CD4-positive, alpha-beta T cell treated with Interferon alpha-2 for 1 hour (primary cell): ENCODE measurements at places on chromosomes 13 and 19.

- DNase-seq: no peak
These were observed 107.2 kb downstream of the STARD13 start for GRCh38 chr13:33178209-33178840.

DNA sequence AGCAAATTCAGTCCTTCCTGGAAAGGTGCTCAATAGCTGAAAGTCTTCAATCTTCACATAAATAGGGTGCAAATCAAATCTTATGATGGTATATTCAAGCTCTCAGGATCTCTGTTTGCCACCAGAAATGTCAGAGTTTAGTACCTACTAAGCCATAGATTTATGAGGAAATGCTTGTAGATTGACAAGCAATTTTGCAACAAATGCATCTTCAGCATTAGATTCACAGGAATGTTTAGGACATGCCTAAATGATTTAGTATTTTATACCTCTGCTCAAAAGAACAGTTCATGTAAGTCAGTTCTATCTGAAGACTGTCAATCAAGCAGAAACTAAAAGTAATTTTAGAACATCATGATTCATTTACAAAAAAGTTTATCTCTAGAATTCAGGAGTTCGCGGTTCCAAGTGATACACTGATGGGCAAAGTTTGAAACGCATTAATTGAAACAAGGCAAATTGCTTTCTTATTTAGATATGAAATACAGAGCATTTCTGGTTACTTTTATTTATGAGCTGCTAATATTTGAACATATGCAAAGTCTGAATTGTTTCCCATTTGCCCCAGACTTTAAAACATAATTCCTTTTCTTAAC lies 65.7 kb downstream of the DACH1 start:
- DNase-seq: no peak

GRCh38 chr13:100483841-100484381 lies 104.7 kb downstream of the GGACT start:
- no peak for DNase-seq

DNA sequence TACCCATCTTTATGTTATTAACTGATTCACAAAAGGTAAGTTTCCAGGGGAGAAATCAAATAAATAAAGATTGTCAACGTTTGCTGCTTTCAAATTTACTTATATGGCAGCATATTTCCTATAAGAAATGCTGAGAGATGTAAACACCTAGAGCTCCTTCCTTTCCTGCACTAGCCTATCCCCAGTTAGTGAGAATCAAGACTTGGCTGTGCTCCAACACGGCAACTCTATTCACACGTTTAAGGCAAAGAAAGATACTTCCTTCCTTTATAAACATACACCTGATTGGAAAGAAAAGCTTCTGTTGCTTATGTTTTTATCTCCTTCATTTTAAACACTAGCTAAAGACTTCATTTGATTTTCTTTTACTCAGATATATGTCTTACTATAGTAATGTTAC lies 107.0 kb downstream of the PCDH9 start:
- no peak for DNase-seq

- DNase-seq: no peak
These were observed 7.1 kb downstream of the ATP11A start for GRCh38 chr13:112696869-112697465.

- peak; percentile 78 for DNase-seq
These were observed 74.9 kb upstream of the WASF3 start for GRCh38 chr13:26482451-26483197.

GRCh38 chr13:24064371-24064770 lies 96.1 kb upstream of the SPATA13 start:
- no peak for DNase-seq

DNA sequence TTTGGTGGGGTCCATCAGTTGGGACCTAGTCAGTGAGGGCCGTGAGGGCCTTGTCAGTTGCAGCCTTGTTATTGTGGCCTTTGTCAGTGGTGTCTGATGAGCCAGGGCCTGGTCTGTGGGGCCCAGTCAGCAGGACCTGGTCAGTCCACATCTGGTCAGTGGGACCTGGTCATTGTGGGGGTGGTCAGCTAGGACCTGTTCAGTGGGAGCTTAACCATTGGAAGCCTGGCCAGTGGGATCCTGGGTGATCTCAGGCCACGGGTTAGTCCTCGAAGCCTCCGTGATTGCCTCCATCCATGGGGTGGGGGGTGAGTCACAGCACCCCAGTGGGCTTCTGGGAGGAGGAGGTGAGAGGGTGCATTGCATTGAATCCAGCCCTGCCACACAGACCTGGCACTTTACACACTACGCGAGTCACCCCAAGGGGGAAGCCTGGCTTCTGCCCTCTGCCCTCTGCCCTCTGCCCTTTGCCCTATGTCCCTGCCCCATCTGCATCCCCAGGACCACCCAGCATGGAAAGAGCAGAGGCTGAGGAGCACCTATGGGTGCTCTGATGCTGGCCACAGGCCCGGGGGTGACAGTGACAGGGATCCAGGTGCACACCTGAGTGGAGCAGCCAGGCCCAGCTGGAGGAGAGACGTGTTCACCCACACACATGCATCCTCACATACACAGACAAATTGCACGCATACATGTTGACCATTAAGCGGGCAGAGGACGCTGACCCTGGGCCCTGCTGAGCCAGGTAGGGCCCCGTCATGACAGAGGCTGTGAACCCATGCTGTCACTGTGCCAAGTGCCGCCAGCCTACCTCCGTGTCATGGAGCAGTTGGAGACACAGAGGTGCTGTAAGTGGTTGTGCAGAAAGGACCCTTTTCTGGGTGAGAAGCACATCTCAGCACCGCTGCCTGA lies 59.8 kb upstream of the TPM4 start:
- no peak for DNase-seq

DNA sequence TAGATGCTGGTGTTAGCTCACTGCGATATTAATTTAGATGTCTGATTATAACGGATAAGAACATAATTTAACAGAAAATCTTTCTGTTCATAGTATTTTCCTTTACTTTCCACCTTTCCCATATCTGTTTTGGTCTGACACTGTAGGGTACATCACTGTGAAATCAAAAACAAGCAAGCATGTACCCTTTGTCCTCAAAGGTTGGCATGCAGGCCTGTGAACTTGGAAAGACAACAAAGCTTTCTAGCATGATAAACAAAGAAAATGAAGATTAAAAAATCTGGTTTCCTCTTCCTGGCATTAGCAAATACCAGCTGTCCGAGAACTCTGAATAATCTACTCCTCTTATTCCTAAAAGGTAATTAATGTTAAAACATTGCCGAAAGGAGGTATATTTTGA lies 31.6 kb downstream of the THSD1 start:
- no peak for DNase-seq

DNA sequence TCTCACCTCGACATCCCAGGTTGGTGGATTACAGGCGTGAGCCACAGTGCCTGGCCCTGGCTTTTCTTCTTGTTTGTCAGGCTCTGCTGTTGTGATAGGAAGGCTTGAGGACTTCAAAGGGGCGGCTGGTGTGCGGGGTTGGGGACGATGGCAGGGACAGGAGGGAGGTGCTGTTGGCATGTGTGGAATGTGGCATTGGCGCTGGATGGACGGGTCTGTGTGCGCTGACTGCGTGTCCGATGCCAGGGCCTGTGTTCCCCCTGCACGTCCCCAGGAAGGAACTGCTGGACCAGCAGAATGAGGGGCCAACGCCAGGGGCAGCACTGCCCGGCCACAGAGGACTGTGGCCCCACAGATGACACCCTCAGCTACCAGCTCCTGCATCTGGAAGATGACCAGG lies 12.7 kb upstream of the PTBP1 start:
- no peak for DNase-seq

DNA sequence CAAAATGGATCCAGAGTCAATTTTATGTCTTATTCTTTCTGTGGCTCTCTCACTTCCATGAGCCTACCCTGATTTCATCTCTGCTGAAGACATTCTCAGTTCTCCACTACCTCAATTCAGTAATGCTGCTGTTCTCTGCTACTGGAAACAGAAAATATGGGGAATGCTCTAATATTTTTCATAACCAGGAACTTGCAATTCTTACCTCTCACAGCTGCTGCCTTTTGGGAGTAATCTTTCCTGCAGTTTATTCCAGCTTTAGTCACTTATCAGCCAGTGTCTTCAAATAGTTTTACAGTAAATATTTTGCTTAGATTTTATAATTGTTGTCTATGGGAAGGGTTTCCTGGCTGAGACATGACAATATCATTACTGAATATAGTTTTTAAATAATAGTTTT lies 145.1 kb upstream of the UFM1 start:
- DNase-seq: no peak

- no peak for DNase-seq
These were observed 96.9 kb downstream of the TBC1D4 start for GRCh38 chr13:75384879-75385707.

GRCh38 chr13:51222037-51222685 lies at the start of gene FAM124A:
FAM124A (plus strand) TSS chr13:51222398; CDS start chr13:51222502, 104 bp downstream.
- DNase-seq: peak; percentile 17

GRCh38 chr13:59452189-59452890 lies 711.4 kb downstream of the DIAPH3 start:
- DNase-seq: no peak

DNA sequence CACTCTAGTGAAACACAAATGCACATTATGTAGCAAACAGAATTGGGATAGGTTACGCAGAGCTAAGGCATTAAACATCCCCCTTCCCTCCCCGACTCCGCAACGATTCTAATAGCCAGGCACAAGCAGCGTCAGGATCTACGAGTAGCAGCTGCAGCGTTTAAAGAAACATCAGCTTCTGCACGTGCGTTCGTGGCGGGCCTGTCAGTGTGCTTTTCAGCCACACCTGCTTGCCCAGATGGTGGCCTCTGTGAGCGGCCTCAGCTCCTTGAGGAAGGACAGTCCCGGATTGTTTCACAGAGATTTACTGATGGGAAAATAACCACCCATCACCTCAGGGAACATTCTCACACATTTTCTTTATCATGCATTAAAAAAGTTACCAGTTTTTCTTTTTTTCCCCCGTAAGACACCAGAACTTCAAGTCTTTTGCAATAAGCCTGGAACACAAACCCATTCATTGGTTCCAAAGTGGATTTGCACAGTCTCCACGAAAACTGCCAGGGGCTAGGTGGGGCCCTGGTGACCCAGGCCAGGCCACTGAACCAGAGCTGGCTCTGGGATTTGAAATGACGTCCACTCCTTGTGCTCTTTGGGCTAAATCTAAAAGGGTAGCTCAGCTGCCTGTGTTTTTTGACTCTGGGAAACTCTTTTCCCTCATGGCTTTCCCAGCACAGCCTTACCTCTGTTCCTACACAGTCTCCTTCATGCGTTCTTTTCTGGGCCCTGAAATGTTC lies 325.5 kb downstream of the KCNRG start:
- DNase-seq: no peak

- DNase-seq: no peak
These were observed 782 bp upstream of the CA11 start for GRCh38 chr19:48646722-48647216.

- DNase-seq: no peak
These were observed 192.6 kb downstream of the DLEU7 start for GRCh38 chr13:50650592-50651504.

GRCh38 chr19:4633140-4633967 lies 6.0 kb upstream of the TNFAIP8L1 start:
- DNase-seq: peak; percentile 64

- DNase-seq: no peak
These were observed 770.8 kb upstream of the SLITRK6 start for GRCh38 chr13:86569974-86570373.

- DNase-seq: no peak
These were observed 135.2 kb downstream of the USP12 start for GRCh38 chr13:27036236-27036981.

- no peak for DNase-seq
These were observed 153.7 kb downstream of the PCDH20 start for GRCh38 chr13:61261746-61262472.

DNA sequence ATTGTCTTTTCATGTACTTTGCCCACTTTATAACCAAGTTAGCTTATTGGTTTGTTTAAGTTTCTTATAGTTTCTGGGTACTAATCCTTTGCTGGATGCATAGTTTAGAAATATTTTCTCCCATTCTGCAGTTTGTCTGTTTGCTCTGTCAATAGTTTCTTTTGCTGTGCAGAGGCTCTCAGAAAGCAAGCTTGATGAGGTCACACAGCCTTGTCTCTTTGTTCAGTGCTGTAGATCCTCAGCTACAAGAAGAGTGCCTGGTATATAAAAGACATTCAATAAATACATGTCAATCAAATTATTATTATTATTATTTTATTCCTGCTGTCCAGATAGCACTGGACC lies 55.2 kb upstream of the MEDAG start:
- DNase-seq: no peak

GRCh38 chr19:58350001-58350861 lies 3.1 kb downstream of the A1BG start:
- DNase-seq: no peak

DNA sequence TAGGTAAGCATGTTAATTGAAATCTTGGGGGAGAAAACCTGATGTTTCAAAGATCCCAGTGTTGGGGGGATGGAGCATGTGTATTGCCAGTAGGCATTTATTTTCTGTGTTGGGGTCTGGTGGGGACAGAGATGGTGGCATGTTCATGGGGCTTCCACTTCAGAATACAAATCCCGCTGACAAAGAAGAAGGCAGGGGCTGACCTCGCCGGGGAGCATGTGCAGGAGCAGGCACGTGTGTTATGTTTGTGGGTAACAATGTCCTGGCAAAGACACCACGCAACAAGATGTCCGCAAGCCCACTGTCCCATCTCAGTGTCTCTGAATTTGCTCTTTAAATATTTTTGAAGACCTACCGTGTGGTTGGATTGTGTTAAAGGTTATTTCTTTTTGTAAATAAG lies 164.5 kb downstream of the TEX29 start:
- DNase-seq: no peak

- no peak for DNase-seq
These were observed 22.8 kb upstream of the ITM2B start for GRCh38 chr13:48210178-48210577.

DNA sequence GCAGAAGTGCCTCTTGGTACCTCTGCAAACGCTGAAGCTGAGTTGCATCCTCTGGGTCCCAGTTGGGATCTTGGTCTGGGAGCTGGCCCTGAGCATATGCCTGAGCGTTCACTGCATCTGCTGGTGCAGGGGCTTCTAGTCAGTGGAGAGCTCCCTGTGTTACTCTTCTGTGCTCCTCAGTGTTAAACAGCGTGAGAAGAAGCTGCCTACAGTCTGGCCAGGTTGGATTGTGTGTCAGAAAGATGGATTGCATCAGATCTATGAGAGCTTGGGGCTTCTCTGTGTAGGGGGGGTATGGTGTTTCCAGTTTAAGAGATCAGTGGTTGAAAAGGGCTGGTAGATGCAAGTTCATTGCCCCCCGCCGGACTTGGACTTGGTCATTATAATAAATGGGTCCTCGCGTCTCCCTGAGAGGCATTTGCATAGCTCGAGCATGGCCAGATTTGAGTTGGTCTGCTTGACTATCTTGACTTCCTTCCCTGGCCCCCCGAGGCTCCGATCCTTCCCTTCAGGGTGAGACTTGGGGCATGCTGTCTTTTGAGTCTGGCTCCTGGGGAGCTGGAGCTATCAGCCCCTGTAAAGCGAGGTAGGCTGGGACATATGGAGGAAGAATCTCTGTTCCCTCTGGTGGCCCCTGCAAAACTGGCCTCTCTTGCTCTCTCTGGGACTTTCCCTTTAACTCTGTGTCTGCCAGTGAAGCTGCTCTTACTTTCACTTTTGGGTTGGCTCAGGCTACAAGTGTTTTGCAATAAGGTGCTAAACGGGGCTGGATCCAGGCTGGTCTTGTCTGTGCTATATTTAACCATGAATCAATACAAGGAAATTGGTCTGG lies 52.9 kb downstream of the OR10H4 start:
- DNase-seq: peak; percentile 29

- DNase-seq: no peak
These were observed 984.7 kb upstream of the PCDH9 start for GRCh38 chr13:68214691-68215415.

- no peak for DNase-seq
These were observed 42.7 kb downstream of the KLF5 start for GRCh38 chr13:73101351-73102007.

- DNase-seq: no peak
These were observed 211.7 kb downstream of the DCT start for GRCh38 chr13:94267581-94268366.
